ENCODE measurements at places on chromosomes 6 and 20. TPM values are rescaled to one million over a fixed set of nuclear protein-coding genes. Genes with fewer than 3 reads are reported as not detected.

RHAG gene
- 0.14 TPM for total RNA-seq

TRIM31 gene
- total RNA-seq = not detected

SLC22A3 gene
- 51.9 TPM for total RNA-seq

DNA sequence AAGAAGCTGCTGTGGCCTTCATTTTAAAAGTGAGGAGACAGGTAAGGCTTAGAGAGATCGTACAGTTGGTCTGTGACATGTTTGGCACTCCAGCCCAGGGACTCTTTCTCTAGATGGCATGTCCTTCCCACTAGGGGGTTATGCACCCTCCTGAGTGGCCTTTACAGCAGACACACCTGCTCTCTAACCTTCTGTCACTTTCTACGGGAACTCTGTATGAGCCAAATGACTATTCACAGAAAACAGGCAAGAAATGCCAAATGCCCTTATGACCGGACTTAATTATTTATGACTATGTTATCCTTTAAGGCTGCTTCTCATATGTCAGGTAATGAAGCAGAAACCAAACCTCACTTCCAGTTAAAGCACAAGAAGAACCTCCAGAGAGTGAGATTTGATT is 91.2 kb downstream of the MAP3K5 start:
- DNase-seq = no peak

ULBP2 gene
- total RNA-seq = 0.44 TPM

DNA sequence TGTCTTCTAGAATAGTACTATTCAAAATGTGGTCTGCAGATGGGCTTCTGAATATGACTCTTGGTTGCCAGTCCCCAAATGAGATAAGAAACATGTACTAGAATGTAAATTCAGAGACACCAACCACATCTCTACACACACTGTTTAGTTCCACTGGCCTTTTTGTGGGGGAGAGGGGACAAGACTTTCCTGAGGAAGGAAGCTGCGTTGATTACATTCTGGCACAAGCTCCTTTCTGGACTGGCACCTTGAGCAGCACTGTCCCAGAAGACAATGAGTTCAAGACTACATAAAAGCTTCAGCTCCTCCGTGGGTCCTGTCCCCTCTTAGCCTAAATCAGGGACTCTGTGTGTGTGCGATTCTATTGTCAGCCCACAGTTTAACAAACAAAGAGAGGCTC is 6.9 kb upstream of the IYD start:
- no peak for DNase-seq

- peak; percentile 74 for DNase-seq
These were observed 101.5 kb downstream of the NOL4L start for GRCh38 chr20:32483351-32484224.

- DNase-seq = no peak
These were observed 31.7 kb downstream of the PAK5 start for GRCh38 chr20:9807136-9807535.

DNA sequence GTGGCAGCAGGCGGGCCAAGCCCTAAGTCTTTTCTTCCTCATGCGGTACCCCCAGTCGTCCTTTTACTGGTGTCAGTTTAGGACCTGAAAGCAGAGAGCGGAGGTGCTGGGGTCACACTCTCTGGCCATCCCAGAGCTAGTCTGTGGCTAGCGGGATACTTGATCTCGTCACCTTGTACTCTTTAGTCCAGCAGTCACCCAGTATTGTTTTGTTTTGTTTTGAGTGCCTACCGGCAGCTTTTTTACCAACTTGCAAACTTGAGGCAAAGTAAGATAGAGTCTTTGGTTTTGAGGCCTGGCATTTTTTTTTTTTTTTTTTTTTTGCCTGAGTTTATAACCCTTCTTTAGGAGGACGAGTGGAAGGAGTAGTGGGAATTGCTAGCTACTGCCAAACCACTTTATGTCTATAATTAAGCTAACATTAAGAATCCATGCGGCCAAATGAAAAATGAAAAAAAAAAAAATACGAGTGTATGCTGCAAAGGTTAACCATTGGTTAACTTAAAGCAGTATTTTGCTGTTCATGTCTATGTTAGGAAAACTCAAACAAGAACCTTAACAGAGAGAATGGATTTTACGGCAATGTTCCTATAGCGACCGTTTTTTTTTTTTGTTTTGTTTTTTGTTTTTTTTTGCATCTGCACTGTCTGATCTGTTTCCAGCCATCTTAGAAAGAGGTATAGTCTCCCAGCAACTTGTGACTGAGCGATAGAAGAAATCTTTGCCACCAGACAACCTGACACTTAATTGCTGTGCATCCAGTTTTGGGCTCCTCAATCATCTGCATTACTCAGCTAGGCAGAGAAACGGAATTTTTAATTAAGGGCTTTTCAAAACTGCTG is 56.9 kb downstream of the FAM217A start:
- DNase-seq = no peak

GRCh38 chr20:35768731-35769664 is 2.8 kb upstream of the PHF20 start:
- peak; percentile 100 for DNase-seq

GRCh38 chr20:14800707-14801425 is 463.5 kb upstream of the FLRT3 start:
- no peak for DNase-seq

NEDD9 gene
- 31.0 TPM for total RNA-seq

DNA sequence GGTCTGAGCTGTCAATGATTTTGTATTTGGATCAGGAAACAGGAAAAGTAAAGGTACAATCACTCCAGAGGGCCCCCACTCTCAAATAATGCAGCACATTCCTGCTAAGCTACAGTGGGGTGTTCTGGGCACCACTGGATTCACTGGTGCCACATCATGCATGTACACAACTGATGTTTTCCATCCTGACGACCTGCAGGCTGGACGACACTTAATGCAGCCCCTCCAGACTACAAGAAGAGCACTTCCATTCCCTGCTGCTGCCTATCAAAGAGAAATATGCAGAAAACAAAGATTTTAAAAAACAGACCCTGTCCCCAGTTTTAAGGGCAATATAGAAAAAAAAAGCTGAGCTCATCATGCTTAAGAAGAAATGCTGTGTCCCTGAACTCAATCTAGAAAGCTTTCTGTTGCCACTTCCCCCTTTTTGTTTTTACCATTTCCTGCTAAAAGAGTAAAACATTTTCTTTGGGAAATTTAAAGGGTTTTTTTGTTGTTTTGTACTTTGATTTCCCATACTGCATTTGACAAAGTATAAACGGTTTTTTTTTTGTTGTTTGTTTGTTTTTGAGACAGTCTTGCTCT is 35.5 kb downstream of the ABHD12 start:
- no peak for DNase-seq

DNA sequence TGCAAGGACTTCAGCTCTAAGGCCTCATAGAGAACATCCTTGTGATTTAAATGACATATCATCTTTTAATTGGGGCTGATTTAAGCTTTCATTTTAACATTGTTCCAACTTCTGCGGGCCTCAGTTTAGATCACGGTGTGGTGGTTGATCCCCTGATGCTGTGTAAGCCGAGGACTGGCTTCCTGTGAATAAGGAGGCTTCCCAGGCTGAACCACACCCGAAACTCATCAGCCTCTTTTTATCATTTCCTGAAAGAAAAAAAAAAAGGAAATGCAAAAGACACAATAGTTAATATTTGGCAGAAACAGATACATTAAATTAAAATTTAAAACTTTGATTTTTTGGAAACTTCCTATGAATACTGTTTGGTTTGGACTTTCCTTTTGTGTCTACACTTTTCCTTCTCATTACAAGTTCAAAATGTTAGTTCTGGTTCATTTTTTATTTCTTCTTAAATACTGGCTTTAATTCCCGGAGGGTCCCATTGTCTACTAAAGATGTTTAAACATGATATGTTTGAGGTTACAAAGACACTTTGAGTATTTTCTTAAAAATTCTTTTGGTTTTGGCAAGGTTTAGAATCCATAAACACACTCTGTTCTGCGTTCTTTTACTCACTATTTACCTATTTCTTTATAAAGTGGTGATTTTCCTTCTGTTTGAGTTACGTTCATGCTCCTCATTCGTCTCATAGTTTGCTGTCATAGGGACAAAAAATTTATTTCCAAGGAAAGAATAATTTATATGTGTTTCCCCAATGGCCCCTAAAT is 230.0 kb upstream of the SULF2 start:
- DNase-seq = no peak

MUCL3 gene
- total RNA-seq = not detected

DNA sequence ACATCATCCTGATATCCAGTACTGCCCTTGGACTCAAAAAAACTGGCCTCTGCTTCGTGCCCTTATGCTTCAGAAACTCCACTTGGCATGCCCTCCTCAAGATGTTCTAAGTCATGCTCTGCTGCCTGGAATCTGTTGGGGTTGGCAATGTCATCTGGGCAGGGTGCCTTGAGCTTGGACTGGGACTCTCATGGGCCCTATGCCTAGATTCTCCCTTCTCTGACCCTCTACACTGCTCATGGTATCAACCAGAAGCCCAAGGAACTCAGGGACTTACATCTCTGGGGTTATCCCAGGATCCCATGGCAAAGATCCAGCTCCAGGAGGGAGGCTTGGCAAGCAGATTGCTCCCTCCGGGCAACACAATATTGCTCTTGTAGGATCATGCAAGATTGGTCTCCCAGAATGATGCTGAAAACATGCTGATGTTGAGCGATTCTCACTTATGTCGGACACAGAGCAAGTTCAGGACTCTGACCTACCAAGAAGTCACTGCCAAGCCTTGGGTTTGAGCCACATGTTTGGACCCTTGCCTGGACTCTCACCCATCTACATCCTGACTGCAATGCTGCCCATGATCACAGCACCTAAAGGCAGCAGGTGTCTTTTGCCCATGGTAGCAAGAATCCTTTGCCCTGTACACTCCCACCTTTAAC is 88.8 kb downstream of the ADAT2 start:
- no peak for DNase-seq

DNA sequence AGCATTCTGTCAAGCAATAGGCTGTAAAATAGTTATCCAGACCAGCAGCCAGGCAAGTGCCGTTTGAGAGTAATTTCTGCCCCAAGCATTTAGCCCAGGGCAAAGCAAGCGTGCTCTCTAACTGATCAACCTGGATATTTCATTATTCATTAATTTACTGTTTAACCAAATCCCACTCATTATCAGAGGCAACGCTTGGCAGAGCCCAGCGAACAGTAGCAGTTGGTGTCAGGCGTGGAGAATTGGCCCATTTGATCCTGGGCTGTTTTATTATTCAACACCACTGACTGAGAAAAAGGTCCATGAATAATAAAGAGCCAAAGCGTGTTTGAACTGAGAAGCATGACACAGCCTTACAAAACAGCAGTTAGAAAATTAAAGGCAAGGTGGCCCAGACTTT is 35.3 kb downstream of the TFAP2B start:
- no peak for DNase-seq

GRCh38 chr6:144075875-144076274 is 19.5 kb downstream of the SF3B5 start:
- no peak for DNase-seq

CRISP2 gene
- not detected for total RNA-seq

DNA sequence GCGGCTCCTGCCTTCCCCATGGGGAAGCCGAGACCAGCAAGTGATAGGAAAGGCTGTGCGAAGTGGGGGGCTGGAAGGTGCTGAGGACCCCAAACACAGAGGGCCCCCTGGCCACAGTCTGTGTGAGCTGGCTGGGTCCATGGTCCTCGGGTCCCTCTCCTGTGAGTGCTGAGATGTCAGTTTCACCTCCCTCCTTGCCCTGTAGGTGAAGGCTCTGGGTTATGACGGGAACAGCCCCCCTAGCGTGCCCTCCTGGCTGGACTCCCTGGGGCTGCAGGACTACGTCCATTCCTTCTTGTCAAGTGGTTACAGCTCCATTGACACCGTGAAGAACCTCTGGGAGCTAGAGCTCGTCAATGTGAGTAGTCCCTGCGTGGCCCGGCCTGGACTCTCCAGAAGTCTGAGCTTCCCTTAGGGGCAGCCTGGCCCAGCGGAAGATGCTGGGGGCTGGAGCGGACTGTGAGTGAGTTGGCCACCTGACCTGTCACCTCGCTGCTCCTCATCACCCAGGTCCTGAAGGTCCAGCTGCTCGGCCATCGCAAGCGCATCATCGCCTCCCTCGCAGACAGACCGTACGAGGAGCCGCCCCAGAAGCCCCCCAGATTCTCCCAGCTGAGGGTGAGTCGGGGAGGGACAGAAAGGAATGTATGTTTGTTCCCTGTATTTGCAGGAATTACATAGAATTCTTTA is 61.7 kb downstream of the TCP11 start:
- peak; percentile 16 for DNase-seq

PRR18 gene
- total RNA-seq = not detected

DNA sequence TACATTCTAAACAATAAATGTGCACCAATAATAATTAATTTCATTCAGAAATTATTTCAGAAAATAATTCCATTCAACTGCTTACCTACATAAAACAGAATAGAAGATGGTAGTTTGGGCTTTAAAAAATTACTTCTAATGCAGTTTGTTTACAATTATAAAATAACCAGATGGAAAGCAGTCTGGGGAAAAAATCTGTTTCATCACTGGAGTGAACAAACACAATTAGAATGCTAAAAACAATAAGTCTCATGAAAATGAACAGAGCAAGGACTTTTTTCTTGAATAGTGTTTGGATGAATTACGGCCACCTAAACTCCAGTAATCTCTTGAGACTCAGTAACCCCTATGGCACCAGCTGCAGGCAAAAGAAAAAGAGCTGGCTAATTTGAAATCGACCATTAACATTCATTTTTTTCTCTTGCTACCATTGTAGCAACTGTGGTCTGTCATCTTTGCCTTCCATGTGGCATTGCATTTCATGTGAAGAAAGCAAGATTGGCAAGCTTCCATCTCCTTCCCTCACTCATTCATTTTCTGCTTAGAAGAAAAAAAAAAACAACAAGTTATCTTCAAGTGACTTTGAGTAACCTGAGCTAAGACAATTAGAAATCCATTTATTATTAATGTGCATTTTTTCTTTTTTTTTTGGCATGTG is 88.4 kb upstream of the CEP85L start:
- DNase-seq = no peak

RIPPLY2 gene
- total RNA-seq = 0.53 TPM

GRCh38 chr6:117399126-117399525 is 26.6 kb downstream of the ROS1 start:
- DNase-seq = no peak

DNA sequence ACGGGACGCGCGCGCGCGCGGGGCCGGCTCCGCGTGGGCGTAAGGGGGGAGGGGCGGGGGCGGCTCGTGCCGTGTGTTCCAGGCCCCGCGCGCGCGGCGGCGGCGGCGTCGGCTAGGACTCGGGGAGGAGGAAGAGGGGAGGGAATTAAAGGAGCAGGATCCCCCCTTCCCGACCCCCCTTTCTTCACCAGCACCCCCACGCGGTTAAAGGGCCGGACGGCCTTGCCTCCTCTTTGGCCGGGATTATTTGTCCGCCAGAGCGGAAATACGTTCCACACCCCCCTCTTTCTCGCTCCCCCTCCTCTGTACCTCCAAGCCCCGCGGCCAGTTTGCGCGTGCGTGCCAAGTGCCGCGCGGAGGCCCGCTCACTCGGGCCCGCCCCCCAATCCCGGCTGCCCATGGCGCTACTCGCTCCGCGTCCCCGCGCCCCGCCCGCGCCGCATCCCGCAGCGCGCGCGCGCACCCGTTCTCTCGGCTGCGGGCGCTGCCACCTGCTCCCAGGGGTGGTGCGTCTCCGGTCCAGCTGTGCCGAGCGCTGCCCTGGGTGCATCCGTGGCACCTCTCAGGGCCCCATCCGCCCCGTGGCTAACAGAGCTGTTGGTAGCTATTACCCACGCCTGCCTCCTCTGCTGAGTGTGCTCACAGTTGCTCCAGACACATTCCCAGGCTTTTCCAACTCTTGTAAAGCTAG is at the start of gene ZBTB12:
TSS of gene ZBTB12 (minus strand) at position 134 of the 691 bp plus-strand sequence. CDS start 781 bp downstream, outside the sequence.
- peak; percentile 97 for DNase-seq
